ENCODE measurements at places on chromosomes 1 and 21.

GRCh38 chr21:41405321-41405720 lies 20.7 kb upstream of the MX1 start:
- no peak for DNase-seq

DNA sequence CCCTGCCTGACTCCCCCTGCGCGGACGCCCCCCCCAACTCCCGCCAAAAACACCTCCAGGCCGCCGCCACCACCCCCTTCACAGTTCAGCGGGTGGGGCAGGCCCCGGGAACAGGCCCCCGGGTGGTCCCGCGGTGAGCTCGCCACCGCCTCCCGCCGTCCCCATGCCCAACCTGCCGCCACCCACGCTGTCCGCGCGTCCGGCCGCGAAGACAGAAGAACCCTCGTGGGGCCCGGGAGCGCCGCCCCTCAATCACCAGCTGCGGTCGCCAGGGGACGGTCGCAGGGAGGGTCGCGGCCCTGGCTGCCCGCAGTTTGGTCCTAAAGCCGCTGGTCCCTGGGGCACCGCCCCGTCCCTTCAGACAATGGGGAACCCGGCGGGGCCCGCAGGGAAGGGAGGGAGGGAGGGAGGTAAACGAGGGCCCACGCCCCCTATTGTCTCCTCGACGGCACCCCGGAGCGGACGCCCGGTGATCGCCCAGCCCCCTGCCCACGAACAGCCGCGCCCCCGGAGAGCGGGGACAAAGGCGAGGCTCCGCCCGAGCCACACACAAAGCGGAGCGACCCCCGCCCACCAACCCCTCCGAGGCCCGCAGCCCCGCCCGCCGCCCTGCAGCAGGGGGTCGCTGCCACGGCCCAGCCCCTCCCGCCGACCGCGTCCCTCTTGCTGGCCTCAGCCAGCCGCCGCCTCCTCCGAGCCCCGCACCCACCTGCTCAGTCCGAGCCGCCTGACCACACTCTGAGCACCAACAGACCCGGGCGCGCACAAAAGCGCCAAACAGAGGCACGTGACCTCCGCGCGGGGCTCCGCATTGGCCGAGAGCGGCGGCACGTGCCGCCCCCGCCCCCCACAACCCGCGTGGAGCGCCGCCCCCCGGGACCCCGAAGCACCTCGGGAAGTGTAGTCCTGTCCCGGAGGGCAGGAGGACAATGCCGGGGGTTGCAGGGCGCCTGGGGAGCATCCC lies at the start of gene STMN1:
STMN1 (minus strand) TSS at position 740 of the 964 bp plus-strand sequence. CDS start 1,743 bp downstream, outside the sequence.
- peak; percentile 83 for DNase-seq

GRCh38 chr1:206649261-206649921 lies 14.1 kb downstream of the DYRK3 start:
- no peak for DNase-seq

- DNase-seq: peak; percentile 73
Measured at GRCh38 chr1:222654849-222655248, 37.0 kb downstream of the MIA3 start.

DNA sequence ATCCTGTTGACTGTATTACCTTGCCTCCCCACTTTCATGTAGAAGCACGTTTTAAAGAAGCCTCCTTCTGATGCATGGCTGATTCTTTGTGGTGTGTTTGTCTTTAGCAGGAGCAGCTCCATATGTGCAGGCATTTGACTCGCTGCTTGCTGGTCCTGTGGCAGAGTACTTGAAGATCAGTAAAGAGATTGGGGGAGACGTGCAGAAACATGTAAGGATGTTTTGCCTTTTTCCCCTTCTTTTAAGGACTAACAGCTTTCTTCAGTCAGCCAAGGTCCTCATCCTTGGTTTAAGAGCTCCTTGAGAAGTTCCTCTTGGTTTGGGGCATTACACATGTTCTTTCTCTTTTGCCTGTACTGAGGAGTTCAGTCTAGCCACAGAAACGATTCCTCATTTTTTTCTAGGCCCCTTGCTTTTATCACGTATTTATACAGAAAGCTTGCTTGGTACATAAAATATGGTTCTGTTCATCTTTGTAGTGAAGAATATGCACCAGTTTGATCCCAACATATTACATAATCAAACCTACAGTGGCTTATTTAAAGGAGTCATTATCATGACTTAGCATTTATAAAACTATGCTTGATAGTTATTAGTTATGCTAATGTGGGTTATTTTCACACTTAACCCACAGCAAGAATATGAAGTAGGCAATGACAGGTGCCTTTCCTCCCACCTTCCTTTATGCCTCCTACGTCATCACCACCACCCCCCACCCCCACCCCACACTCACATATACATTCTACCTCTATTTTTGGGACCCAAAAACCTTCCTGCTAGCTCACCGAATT lies 19.6 kb downstream of the CAP1 start:
- DNase-seq: no peak

GRCh38 chr1:212971312-212971711 lies 21.0 kb downstream of the VASH2 start:
- DNase-seq: no peak

DNA sequence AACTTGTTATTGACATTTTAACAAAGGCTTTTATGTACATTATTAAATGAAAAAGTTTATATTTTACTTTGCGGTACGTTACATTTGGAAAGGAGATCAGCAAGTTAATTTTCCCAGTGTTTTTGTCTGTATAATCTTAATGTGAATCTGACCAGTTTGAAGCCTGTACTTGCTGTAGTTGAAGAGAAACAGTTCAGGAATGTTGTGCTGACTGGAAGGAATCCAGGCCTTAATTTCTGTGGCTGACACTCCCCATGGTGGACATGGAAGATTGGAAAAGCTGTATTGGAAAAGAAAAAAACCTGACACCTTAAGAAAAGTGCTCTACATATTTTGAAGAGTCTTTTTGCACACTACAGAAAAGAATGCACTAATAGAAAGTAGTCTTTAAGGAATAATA lies 15.5 kb downstream of the LEPR start:
- no peak for DNase-seq

GRCh38 chr21:14321042-14321441 lies 61.9 kb downstream of the HSPA13 start:
- DNase-seq: no peak

- no peak for DNase-seq
Measured at GRCh38 chr1:90100566-90100965, 105.7 kb downstream of the ZNF326 start.

GRCh38 chr1:58762806-58763205 lies 21.0 kb downstream of the JUN start:
- DNase-seq: no peak

GRCh38 chr1:115240297-115240696 lies 97.8 kb downstream of the NGF start:
- no peak for DNase-seq

DNA sequence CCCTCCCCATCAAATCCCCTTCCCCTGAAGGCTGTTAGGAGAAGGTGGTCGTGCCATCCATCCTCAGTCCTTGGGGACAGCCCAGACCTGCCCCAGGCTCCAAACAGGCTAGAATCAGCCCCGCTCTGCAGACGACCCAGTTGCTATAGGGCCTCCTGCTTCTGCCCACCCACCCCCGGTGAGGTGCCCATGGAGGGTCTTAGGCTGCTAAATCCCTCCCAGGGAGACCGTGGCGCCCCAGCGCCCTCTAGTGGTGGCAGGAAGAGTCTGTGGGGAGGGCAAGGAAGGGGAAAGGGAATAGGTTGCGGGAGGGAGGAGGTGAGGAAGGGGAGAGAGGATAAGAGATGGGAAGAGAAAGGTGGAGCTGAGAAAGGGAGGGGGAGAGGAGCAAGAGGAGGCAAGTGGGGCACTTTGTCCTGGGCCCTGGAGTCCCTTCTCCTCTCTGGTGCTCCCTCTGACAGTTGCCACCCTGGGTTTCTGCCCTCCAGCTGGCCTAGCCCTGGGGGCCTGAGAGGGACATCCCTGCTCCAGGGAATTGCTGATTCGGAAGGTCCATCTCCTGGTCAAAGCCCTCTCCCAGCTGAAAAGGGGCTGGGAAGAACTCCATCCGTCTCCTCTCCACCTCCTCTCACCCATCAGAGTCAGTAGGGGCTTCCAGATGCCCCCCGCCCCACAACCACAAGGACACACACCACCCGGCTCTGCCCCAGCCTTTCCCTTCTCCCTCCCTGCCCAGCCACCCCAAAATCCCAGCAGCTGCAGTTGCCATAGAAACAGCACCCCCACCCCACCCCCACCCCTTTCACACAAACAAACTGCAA lies 55.4 kb downstream of the CAMK2N1 start:
- DNase-seq: no peak

DNA sequence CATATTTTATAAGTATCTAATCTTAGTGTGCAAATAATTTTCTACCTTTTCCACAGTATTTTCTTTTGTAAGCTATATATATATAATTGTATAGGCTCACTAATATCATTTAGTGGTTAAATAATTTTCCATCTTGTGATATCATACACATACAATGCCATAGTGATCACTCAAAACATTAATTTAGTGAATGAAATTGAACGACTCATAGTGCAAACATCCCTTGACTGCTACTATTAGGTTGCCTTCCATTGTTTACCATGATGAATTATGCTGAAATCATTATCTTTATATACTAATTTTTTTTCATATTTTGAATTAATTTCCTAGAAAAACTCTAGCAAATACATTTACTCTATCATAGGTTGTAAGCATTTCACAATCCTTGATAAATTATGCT lies 127.1 kb downstream of the PCNX2 start:
- no peak for DNase-seq

GRCh38 chr1:111882986-111883560 lies 106.4 kb downstream of the KCND3 start:
- no peak for DNase-seq

GRCh38 chr21:22224261-22224660 lies 1226.1 kb downstream of the NCAM2 start:
- DNase-seq: no peak

GRCh38 chr1:8687538-8687937 lies 129.9 kb downstream of the RERE start:
- no peak for DNase-seq

- DNase-seq: no peak
Measured at GRCh38 chr1:9289711-9290485, 2.8 kb upstream of the SPSB1 start.

DNA sequence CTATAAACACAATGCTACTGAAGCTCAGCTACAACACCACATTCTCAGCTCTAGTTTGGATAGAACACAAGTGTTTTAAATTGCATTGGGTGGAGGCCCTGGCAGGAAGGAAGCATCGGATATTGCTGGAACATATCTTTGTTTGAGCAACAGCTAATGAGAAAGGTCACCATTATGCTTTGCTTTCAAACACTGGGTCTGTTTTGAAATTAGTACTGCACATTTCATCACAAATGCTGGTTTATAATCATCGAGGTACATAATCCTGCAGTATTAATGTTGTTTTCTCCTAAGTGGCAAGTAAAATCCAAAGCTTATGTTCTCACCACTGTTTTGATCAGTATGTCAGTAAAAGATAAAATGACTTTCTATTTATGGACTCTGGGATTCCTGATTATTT lies 61.5 kb upstream of the ARHGAP29 start:
- no peak for DNase-seq

- DNase-seq: no peak
Measured at GRCh38 chr21:46604975-46605766, at the start of gene S100B. Gene S100B, minus strand, starts transcription at chr21:46605082. Its CDS starts 2,667 bp downstream, at chr21:46602415.

- DNase-seq: no peak
Measured at GRCh38 chr1:117231748-117232373, 21.1 kb upstream of the VTCN1 start.

GRCh38 chr1:221723848-221724236 lies 18.0 kb downstream of the DUSP10 start:
- DNase-seq: no peak

DNA sequence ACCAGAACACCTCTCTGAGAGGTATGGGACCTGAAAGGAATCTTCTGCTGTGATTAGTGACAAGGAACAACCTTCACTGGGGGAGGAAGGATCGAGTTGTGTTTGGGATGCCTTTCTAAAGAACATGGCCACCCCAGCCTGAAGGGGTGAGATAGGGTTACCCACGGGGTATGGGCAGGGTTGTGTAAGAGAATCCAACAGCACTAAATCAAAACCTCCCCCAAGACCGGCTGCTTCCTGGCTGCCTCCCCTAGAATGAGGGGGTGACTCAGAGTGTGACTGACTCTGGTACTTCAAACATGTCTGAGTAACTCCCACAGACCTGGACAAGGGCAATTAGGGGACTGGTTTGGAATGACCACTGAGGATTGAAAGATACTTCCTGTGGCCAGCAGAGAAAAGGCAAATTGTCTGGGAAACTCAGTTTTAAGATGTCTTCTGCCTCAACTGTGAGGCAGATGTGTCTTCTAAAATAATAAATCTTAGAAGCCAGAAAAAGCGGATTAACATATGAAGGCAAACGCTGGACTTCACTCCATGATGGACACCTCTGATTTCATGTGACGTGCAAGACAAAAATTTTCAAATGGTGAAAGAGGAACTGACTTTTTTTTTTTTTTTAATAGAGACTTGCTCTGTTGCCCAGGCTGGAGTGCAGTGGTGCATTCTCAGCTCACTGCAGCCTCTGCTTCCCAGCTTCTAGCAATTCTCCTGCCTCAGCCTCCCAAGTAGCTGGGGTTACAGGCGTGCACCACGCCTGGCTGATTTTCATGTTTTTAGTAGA lies 6.7 kb upstream of the PTPN14 start:
- no peak for DNase-seq

DNA sequence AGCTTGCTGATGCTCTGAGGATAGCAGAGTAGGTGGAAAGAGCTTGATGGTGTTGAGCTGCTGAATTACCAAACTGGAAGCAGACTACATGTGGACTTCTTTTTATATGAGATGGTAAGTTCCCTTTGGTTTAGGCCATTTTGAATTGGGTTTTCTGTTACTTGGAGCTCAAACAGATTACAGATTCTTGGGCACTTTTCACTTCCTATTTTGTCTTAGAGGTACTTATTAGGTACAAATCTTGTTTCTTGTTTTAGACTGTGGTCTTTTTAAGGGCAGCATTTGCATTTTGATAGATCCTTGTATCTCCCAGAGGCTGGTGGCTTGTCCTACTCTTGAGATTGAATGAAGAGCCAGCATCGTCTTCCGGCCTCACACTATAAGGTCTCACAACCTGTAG lies 70.2 kb downstream of the GADD45A start:
- no peak for DNase-seq

GRCh38 chr1:57376041-57376440 lies 47.8 kb downstream of the DAB1 start:
- no peak for DNase-seq

DNA sequence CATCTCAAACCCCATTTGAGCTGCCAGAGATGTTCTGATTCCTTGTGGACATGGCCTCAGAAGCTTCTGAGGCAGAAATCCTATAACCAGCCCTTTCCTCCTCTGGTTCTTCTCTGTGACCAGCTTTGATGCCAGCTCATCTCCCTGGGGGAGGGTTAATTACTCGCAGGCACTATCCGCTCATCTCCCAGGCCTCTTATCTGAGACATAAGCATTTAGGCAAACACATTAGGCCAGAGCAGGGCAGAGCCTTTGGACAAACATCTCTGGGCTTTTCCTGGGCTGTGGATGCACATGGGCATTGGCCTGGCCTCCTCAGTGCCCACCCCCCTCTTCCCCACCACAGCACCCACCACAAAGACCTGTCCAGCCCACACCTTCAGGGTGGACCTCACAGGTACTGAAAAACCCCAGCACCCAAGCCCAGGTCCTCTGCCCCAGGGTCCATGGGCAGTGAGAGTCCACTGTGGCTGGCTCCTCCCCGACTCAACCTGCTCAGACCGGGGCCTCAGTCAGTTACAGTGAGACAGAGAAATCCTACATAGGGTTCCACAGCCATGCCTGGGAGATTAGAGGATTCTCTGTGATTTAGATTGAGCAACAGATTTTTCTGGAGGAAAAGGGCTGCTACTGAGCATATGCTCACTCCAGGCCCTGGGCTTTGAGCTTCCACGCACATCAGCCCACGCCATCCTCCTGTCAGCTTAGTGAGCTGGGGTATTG lies 26.9 kb downstream of the IGSF21 start:
- no peak for DNase-seq

- DNase-seq: peak; percentile 69
Measured at GRCh38 chr1:28882009-28882628, 32.2 kb upstream of the EPB41 start.
